Fibroblast of skin of left biceps (primary cell): ENCODE measurements at places on chromosomes 1 and 21.

DNA sequence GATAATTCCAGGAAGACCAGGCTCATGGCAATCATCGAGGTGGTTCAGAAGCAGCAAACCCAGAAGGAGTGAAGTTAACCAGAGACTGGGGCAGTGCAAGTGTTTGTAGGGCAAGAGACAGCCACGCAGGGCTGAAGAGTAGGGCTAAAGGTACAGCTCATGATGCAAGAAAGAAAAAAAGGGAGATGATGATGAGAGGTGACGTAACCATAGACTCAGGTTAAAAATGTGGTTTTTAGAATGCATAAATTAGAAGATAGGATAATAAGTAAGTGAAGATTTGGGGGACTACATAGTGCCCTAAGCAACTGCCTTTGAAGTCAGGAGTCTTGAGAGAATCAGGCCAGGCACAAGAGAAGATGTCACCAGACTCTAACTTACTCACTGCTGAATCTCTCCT lies 333 bp downstream of the LCE7A start:
- no peak for DNase-seq

- no peak for DNase-seq
Observed at GRCh38 chr1:92701147-92701546, 83.8 kb downstream of the EVI5 start.

DNA sequence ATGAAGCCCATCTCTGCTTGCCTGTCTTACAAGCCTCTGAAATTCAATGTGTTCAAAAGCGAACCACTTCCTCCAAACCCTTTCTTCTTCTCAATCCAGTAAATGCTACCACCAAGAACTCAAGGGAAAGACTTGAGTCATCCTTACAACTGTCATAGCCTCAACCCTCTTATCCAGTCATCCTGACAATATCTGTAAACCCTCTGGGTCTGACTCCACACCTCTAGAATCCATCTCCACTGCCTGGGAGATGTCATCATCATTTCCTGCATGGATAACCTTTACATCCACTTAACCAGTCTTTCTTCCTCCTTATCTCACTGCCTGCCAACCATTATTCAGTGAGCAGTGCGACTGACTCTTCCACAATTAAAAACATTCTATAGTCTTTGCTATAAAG lies 441.1 kb downstream of the SETD4 start:
- DNase-seq: no peak

DNA sequence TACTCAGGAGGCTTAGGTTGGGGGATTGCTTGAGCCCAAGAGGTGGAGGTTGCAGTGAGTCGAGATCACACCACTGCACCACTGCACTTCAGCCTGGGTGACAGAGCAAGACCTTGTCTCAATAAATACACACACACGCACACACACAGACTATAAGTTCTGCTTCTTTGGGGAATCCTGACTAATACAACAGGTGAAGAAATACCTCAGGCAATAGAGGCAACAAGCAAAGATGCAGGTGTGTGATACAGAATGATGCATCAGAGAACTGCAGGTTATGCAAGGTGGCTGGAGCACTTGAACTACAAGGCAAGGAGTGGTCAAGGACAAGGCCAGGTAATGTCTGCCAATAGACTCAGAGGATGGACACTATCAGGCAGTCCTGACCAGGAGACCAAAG lies 117.6 kb upstream of the ZNF678 start:
- no peak for DNase-seq

- no peak for DNase-seq
Observed at GRCh38 chr1:167587342-167587741, 33.8 kb upstream of the CREG1 start.

GRCh38 chr21:43927591-43928221 lies 62.7 kb downstream of the AGPAT3 start:
- DNase-seq: no peak

DNA sequence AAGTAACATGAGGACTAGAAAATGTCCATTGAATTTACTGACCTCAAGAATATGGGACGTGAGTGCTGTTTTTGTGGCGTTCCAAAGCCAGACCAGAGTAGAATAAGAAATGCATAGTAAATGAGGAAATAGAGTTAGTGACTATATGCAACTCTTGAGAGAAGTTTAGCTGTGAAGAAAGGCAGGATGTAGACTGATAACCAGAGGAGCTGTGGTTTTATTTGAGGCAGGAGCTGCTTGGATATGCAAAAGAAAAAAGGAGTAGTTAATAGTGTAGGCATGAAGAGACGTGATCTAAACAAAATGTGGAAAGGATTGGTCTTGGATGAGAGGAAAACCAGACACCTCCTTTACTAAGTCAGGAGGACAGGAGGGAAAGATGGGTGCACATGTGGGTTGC lies 28.2 kb downstream of the DNAH14 start:
- DNase-seq: no peak

DNA sequence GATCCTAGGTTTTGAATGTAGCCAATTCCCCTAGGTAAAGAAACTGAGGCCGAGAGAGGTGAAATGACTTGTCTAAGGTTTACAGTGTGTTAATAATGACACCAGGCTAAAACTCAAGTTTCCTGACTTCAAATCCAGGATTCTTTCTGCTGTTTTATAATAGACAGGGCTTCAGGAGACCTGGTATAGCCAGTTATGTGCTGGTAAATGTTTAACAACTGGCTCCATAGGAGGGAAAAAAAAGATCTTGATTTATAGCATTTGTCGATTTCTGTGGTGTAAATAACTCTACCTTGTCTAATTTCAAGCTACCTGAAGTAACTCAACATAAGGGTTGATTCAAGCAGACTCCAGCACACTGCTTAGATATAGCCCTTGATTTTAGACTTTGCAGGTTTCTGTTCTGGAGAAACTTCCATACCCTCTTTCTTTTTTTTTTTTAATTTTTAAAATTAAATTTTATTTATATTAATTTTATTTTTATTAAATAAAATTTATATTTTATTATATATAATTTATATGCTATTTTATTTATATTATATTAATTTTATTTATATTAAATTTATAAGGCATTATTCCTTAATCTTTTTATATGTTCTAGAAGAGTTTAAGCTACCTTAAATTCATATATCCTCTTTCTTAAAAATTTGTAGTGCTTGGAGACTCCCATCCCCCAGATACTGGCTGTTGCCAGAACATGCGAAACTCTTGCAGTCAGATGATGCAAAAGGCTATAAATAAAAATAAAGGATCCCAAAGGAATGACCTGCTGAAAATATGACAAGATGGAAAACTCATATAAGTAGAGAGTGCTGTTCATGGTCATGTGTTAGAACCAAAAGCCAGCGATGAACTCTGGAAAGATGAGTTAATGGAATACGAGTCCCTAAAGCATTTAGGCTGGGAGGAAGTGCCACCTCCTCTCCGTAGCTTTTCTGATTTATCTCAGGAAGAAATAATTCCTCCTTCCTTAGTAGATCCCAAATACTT lies 35.4 kb upstream of the SRSF10 start:
- peak; percentile 73 for DNase-seq

DNA sequence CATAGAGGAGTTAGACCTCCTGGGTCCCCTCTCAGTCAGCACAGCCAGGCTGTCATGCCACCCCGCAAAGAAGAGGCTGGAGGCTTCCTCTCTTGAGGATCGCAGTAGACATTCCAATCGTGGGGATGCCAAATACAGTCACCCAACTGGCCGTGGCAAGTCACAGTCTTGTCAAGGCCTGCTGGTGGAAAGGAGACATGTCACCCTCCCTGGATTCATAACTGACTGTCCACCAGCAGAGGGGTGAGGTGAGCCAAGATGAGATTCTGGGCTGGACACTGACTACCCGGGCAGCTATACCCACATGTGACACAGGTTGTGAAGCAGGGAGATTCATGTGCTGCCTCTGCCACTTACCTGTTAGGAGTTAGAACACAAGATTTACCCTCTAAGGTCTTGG lies 123.5 kb upstream of the NGF start:
- no peak for DNase-seq

DNA sequence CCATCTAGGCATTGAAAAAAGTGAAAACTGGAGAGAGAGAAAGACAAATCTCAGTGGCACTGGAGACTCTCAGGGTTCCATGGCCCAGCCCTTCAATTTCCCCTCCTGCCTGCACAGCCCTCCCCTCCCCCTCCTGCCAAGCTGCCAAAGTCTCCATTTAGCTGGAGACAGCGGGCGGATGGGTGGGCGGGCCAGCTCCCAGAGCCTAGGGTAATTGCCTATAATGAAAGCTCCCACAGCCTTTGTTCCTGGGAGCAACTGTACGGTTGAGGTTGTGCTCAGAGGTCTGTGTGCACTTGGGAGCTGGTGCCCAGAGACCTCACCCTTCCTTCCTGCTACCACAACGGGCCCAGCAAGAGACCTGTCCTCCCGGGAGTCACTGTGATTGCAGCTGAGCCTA lies 89.6 kb downstream of the NAV1 start:
- no peak for DNase-seq

- no peak for DNase-seq
Observed at GRCh38 chr1:178928976-178929375, 58.1 kb upstream of the ANGPTL1 start.
